Right renal cortex interstitium (tissue), 3 donors: ENCODE measurements at places on chromosomes 3 and 15. TPM values are rescaled to one million over a fixed set of nuclear protein-coding genes. Genes with fewer than 3 reads are reported as not detected.

Gene TRANK1
- 5.8 TPM for polyA plus RNA-seq

Gene PCBP4
- polyA plus RNA-seq: 49.5 TPM

DNA sequence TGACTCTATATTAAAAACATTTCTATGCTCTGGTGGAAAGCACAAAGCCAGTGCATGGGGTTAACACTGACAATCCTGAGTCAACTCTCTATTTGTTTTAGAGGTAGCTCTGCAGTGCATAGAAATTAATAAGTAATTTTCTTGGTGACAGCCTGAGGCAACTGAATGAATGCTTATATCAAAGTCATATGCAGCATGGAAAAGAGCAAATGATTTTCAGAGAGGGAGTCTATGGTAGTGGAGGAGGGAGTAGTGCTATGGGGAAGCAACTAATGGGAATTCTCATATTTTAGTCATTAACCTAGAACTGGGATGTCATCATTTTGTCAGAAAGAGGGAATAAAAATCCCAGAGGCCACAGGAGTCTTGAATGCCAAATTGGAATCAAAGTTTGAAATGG lies 99.1 kb downstream of the CLSTN2 start:
- DNase-seq: no peak

- no peak for DNase-seq
These were observed 18.6 kb upstream of the TRPC1 start for GRCh38 chr3:142705198-142705597.

Gene FAM107A
- polyA plus RNA-seq: 5.1 TPM

GRCh38 chr15:62242999-62243398 lies 77.9 kb upstream of the C2CD4B start:
- no peak for DNase-seq

Gene SLC12A1
- 418 TPM for polyA plus RNA-seq

DNA sequence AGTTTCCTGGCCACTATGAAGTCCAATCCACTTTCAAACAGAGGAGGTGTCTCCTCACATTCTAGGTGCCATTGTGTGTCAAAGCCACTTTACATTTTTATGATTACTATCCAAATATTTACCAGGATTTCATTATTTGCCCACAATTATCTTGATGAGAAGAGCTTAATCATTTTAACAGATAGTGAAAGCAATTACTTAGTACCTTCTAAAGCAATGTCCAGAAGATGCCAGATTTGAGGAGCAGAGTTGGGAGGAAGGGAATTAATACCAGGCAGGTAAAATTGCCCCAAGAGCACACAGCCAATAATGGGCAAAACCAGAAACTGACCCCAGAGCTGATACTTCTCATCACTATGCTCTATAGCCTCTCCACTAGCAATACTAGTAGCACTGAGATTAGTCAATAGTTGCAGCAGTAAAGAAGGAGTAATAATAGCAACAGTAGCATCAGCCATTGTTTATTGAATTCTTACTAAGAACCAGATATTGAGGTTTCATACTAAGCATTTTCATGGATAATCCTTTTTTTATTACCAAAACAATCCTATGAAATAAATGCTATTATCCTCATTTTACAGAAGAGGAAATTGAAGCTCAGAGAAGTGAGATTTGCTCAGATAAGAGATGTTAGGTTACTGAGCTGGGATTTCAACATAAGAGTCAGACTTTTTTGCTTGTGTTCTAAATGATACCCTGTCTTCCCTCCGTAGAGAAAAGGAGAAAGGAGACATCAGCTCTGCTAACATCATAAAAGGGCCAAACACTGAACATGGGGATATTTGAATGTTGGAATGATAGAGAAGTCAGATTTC lies 509.3 kb upstream of the CFAP20DC start:
- DNase-seq: no peak

DNA sequence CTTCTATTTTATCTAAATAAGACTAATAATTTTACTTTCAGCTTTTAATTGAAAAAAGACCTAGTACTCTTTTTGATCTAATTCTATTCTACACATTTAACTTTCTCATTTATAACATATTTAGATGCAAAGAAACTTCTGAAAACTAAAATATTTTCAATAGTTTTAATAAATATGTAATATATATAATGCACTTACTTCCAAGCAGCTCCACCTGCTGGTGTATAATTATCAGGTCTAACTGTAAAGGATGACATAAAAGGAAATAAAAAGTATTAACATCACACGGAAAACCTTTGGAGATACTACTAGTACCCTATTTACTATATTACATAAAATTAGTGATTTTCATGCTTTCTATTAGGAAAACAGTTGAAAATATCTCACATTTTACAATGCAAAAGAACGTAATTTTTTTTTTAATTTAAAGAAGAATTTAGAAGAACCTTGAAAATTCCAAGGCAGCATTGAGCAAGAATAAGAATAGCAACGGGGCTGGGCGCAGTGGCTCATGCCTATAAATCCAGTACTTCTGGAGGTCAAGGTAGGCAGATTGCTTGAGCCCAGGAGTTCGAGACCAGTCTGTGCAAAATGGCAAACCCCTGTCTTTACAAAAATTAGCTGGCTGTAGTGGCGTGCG lies 10.2 kb downstream of the PLSCR5 start:
- no peak for DNase-seq

GRCh38 chr15:72740219-72740618 lies 43.3 kb downstream of the ADPGK start:
- no peak for DNase-seq

GRCh38 chr3:12816521-12817342 lies 20.3 kb downstream of the CAND2 start:
- DNase-seq: no peak

- no peak for DNase-seq
These were observed 19.5 kb upstream of the EID1 start for GRCh38 chr15:48858401-48858800.

DNA sequence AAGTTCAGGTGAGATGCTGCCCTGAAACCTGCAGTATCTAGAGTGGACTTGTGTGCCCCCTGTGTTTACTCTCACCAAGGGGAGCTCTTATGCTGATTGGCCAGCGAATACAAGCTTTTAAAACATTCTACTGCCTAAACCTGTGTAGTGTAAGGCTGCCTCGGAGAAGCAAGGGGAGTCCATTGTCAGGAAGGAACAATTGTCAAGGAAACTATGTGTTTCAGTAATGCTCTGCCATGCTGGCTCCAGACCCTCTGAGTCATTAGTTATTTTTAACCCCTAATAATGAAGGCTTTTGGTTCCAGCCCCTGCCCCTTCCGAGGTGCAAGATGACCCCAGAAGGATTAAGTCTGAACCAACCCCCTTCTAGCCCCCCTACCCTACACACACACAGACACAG lies 66.1 kb upstream of the CHMP2B start:
- DNase-seq: no peak

Gene MITF
- polyA plus RNA-seq: 41.0 TPM
